ENCODE measurements at places on chromosomes 3 and 15. TPM values are rescaled to one million over a fixed set of nuclear protein-coding genes. Genes with fewer than 3 reads are reported as not detected.

DNA sequence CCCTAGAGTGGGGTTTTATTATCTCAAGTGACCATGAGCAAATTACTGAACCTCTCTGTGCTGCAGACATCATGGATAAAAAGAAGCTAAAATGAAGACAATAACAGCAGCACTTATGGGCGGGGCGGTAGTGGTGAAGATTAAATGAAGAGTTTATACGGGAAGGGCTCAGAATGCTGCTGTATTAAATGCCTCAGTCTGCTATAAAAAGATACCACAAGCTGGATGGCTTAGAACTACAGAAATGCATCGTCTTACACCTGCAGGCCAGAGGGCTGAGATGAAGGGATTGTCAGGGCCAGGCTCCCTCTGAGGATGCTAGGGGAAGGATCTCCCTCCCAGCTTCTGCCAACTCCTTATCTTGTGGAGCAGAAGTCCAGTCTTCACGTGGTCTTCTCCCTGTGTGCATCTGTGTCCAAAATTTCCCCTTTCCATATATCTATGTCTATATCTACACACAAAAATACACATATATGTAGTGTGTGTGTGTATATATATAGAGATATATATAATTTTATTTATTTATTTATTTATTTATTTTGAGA is 2.9 kb downstream of the ALG1L2 start:
- H3K27ac ChIP-seq, result no peak overlapping the region
- DNase-seq, result no peak
- H3K27me3 ChIP-seq, result no peaks in the 10 kb centered on the region
- H3K4me3 ChIP-seq, result no peak overlapping the region

- no peaks in the 10 kb centered on the region for H3K4me1 ChIP-seq
- H3K27ac ChIP-seq, result no peak overlapping the region
- no peaks in the 10 kb centered on the region for H3K36me3 ChIP-seq
- no peak overlapping the region for H3K4me3 ChIP-seq
Observed at GRCh38 chr15:65209701-65210643, 1.3 kb downstream of the CILP start.

DNA sequence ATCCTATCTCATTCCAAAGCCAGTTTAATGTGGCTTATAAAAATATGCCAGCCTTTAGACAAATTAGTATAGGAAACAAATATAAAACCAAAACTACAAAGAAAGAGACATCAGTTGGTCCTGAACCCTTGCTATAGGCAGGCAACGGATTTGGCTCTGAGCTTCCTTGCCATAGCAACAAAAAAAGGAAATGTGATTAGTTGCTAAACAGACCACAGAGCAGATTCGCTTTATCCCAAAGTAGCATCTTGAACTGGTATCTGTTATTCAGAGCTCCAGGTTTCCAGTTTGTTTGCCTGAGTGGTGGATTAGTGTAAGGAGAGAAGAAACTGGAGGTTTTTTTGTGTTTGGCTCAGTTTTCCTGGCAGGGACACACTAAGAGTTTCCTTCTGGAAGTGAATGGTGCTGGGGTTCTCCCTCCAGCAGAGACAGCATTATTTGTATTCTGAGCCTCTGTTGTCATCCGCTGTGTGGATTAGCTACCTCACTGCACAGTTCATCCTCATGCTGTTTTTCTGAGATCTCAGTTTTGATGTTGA is 44.1 kb downstream of the CHST2 start:
- no peak overlapping the region for H3K27ac ChIP-seq
- H3K36me3 ChIP-seq, result no peaks in the 10 kb centered on the region
- no peak overlapping the region for H3K4me3 ChIP-seq
- H3K27me3 ChIP-seq, result no peaks in the 10 kb centered on the region
- no peaks in the 10 kb centered on the region for H3K4me1 ChIP-seq
- DNase-seq, result no peak

DNA sequence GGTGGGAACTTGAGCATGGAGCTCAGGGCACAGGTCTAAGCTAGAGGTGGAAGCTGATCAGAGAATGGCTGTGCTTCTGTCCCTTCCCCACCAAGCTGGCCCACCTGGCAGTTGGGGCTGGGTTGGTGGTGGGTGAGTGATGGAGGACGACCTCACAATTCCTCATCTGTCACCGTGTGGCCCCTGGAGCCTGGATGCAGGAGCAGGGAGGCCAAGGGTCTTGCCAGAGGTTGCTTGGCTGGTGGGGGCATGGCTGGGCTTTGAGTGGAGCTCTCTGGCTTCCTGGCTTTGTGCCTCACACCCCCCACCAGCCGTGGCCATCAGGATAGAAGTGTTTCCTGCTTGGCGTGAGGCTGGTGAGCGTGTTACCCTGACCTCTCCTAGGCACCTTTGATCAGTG is 36.0 kb downstream of the FBLN2 start:
- no peaks in the 10 kb centered on the region for H3K27me3 ChIP-seq
- H3K27ac ChIP-seq, result no peak overlapping the region

DNA sequence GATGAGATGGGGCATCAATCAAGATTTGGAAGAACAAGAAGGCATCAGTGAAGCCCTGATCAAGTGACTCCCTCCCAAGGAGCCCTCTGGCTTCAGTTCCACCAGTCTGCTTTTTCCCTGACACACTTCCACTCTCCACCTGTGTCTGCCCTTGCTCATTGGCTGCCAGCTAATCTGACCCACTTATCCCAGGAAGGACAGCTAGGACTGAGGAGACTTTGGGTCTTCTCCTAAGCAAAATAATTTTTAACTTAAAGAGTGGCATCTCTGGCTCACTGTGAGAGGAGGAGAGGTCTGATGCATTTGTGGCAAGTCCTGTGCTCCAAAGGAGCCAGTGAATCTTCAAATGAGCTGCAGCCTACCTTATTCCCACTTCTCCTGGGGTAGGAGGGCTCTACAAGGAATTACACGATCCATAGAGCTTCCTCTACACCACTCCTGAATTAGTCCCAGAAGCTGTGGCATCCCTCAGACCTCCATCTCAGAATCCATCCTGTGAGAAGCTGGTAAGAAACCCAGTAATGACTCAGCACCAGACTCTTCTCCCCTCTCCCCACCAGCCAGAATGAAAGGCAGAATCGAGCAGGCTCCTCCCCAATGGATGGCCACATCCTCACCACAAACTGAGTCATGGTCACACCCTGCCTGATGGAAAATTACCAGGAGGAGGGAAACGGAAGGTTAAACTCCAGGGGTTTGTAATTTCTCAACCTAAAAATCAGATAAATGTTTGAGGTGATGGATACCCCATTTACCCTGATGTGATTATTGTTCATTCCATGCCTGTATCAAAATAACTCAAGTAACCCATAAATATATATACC is 6.3 kb upstream of the PKM start:
- no peak for DNase-seq
- H3K36me3 ChIP-seq, result no peaks in the 10 kb centered on the region
- no peak overlapping the region for H3K4me3 ChIP-seq
- peaks cover 15% of the 10 kb centered on the region for H3K4me1 ChIP-seq
- no peaks in the 10 kb centered on the region for H3K27me3 ChIP-seq

DNA sequence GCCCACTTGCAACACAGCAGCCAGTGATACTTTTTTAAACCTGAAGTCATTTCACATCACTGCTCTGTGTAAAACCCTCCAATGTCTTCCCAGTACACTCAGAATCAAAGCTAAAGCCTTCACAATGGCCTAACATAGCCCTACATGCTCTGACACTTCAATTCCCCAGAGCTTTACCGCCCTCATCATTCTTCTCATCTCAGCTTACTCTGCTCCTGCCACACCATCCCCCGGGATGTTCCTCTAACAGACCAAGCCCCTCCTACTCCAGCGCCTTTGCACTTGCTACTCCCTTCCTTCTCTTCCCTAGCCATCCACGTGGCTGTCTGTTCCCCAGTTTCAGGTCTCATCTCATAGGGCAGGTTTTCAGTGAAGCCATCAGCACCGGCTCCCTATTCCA is 194.0 kb downstream of the SSR3 start:
- no peak for DNase-seq
- H3K36me3 ChIP-seq, result no peaks in the 10 kb centered on the region
- no peak overlapping the region for H3K27ac ChIP-seq
- H3K4me3 ChIP-seq, result no peak overlapping the region
- no peaks in the 10 kb centered on the region for H3K27me3 ChIP-seq

The SH3GL3 gene
- not detected for total RNA-seq

All from naive thymus-derived CD4-positive, alpha-beta T cell (primary cell).